ENCODE measurements at places on chromosomes 7 and 10.

- peak; percentile 78 for DNase-seq
These were observed 9.2 kb downstream of the BNIP3 start for GRCh38 chr10:131972474-131973071.

- no peak for DNase-seq
These were observed 113.5 kb downstream of the AHR start for GRCh38 chr7:17411922-17412321.

DNA sequence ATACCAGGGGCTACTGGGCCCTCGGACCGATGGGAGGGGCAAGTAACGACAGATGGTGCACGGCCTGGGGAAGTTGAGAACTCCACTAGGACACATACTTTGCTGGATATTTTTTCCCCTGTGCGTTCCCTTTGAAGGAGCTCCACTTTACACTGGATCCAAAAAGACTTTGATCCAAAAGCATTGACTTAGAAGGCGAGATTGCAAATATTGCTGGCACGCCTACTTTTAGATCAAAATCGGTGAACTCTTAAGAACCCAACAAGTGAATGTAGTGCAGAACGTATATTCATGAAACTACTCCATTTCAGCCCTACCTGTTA, 436 bp upstream of the SLC25A13 start:
- no peak for DNase-seq

DNA sequence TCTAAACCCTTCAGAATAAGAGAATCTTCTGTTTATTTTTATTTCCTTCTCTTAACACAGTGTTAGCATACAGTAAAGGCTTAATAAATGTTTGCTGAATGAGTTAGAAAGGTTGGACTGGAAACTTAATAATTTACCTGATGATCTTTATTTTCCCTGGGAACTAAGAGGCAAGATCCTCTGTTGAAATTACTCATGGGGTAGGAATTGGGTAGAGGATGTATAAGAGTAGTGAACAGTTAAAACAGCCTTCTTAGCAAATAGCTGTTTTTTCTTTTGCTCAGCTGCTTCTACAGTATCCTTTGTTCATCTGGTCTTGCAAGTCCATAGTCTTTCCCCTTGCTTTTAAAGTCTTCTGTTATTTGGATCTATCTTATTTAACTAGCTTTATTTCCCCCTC, 80.0 kb downstream of the AKAP9 start:
- no peak for DNase-seq

DNA sequence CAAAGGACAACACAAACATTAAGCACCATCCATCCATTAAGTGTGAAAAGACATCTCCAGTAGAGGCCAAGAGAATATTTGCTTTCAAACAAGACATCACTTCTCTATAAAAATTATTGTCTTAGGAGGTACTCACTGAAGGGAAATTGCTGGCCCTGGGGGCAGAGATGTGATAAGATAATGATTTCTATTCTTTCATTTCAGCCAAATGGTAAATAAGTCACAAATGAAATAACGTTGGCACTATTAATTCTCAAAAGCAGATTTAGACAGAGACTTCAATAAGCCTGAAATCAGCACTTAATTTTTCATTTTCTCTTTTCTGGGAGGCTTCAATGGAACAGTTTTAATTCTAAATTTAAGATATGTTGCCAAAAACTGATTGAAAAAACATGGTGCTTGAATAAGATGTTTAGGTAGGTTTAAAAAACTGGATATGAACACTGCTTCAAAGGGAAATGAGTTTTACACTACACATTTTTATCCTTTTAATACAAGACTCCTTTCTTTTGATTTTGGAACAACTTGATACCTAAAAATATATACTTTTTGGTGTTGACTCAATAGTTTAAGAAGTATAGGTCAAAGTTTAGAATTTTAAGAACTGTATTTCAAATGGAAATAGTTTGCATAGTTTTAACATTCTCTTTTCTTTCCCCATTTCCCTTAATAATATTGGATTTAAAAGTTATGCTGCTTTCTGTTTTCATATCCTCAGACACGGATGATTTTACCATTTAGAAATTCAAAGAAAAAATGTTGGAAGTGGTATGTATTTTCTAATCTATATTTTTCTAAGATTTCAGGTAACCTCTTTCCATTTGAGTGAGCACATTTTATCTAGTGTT, 204.0 kb downstream of the AHR start:
- DNase-seq = no peak

GRCh38 chr10:131885391-131886165, 15.2 kb upstream of the PPP2R2D start:
- DNase-seq = peak; percentile 92

DNA sequence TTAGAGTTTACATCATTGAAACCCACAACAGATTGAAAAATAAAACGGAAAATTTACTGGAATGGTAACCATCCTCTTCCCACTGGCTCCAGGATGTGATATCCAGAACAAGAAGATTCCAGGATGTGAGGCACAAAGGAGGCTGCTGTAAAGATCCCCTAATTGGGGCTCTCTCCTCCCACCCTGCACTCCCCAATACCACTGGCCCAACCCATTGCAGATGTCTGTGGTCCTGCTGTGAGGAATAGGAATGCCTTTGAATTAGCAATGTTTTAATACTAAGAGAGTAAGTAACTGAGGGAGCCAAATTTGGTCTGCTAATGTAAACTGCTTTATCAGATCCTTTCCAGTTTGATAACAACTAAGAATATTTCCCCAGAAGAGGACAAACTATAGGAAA, 225.9 kb upstream of the INHBA start:
- DNase-seq = no peak

- DNase-seq = no peak
These were observed 100.2 kb downstream of the ACTR3B start for GRCh38 chr7:152859781-152860191.

- no peak for DNase-seq
These were observed 24.3 kb upstream of the COBL start for GRCh38 chr7:51340936-51341335.

DNA sequence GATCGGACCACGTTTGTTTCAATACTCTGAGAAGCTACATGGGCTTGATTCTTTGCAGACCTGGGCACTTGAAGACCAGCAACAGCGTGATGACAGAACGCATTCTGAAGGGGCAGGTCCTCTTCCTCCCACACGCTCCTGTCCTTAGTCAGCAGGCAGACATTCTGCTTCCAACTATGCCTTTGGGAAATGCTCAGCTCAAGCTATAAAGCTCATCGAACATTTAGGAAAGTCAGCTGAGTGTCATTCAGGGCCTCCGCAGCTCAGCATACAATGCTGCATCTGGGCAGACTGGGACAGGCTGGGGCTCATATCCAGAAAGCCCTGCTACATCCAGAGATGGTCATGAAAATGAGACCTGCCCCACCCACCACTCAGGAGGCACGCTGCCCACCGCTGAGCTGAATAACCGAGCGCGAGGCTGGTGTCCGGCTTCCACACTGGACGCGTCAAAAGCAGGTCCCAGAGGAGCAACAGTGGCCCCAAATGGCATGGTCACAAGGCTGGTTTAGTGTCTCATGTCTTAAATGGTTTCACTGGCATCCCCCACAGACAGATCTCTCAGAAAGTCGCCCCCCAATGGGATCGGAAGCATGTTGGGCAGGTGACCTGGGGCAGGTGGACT, 274.0 kb downstream of the DNAJB6 start:
- no peak for DNase-seq

- no peak for DNase-seq
These were observed 36.7 kb downstream of the OSBPL3 start for GRCh38 chr7:24943096-24943948.

DNA sequence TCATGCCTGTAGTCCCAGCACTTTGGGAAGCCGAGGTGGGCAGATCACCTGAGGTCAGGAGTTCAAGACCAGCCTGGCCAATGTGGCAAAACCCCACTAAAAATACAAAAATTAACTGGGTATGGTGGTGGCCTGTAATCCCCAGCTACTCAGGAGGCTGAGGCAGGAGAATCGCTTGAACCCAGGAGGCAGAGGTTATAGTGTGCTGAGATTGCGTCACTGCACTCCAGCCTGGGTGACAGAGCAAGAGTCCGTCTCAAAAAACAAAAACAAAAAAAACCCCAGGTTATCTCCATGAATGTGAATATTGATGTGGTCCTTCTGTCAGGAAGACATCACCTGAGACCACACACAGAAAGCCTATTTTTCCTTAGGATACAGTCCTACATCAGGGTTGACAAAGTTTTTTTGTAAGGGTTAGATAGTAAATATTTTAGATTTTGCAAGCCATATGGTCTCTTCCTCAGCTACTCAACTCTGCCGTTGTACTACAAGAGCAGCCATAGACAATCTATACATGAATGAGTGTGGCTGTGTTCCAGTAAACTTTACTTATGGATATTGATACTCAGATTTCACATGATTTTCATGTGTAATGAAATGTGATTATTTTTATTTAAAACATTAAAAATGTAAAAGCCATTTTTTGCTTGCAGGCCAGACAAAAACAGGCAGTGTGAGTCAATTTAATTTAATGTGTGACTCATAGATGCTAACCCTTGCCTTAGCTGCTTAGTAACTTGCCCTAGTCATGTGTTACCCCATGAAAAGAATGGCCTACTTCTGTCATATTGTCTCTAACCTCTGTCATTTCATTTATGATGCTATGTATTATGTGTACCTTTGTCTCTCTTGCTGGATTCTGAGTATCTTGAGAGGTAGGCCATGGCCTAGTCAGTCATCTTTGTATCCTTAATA, 78.1 kb downstream of the TPST1 start:
- DNase-seq = no peak

DNA sequence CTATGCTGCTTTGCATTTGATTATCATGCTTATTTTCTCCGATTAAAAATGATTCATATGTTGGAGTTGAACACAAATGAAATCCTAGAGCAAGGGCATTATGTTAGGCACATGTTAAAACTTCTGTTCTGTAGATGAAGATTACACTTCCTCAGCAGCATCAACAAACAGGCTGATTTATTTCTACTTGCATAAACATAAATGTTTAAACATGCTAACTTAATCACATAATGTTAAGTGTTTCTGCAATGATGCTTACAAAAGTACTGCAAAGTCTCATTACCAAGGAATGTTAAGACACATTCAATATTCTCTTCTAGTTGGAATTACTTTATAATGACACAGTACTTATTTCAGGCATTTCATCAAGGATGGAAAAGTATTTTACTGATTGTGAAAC, 770.8 kb downstream of the ANKRD7 start:
- DNase-seq = no peak

GRCh38 chr10:78856421-78856820, 212.3 kb upstream of the ZMIZ1 start:
- DNase-seq = no peak

- no peak for DNase-seq
These were observed 138.9 kb upstream of the SVIL start for GRCh38 chr10:29773675-29774091.

DNA sequence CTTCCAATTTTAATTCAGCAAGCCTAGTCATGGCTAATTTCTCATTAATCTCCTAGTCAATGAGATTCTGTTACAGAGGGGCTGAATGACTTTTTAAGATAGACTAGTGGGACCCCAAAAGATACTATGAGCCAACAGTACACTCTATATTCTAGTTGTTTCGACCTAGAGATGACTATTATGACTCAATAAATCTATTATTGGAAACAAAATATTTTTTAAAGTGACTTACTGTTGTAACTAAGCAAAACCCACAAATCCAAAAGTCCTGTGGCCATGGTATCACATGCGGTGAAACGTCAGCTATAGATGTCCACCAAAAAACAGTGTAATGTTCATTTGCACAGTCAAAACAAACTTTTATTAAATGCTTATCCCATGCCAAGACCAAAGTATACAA, 95.3 kb upstream of the ADO start:
- DNase-seq = no peak

All from activated effector memory CD4-positive, alpha-beta T cell treated with anti-CD3 and anti-CD28 coated beads, Interleukin-2, amount 50 U/mL, for 16 hours (primary cell).